Mammary epithelial cell (primary cell): ENCODE measurements at places on chromosomes 1 and 21.

DNA sequence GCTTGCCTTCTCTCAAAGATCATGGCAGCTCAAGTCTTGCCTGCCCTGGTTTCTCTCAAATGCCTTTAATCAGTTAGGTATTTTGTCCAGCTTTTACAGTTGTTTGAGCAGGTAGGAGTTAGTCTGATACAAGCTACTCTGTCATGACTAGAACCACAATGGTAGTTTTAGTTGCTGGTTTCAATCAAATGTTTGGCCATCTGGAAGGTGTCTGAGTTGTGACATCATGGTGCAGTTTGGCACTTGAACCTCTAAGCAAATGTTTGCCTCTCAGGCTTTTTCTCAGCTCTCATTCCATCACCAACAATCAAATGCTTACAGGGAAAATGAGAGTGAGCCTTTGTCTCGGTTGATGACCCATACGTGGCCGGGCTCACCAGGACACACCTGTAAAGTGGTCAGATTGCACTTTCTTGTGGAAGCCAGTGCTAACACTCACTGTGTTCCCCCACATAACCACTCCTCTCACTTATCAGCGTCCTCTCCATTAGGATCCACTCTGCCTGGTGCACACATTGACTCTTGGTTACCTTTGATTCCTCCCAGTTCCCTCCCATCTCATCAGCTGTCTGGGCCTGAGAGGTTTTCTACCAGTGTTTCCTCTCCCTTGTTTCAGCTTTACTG is 67.5 kb downstream of the CCDC185 start:
- no peak for DNase-seq

DNA sequence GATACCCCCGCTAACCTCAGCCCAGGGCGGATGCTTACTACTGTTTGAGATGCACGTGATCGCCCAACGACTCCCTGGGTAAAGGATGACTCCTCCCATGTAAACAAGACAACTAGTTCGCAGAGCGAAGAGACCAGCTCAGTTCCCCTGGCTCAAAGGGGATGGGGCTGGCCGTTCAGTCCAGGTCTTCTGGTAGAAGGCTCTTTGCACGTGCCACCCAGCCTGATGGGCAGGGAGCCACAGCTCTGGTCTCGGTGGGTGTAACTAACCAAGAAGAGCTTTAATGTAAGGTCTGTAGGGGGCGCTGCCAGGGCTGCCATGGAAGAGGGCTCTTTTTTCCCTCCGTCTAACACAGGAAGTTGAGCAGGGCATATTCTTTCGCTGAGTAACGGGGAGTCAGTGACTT is 49.4 kb upstream of the PARP1 start:
- DNase-seq, result no peak

DNA sequence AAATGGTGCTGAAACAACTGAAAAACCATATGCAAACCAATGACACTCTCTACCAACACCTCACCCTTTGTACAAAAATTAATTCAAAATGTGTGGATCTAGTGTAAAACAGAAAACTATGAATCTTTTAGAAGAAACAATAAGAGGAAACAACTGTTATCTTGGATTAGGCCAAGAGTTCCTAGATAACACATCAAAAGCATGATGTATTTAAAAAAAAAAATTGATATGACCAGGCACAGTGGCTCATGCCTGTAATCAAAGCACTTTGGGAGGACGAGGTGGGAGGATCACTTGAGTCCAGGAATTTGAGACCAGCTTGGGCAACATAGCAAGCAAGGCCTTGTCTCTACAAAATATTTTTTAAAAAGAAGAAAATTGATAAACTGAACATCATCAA is 79.0 kb downstream of the EIF4G3 start:
- DNase-seq, result no peak

GRCh38 chr1:54069791-54070170 is 16.4 kb downstream of the TCEANC2 start:
- no peak for DNase-seq

- DNase-seq, result no peak
Measured at GRCh38 chr1:156225677-156226014, 12.8 kb downstream of the PMF1 start.

DNA sequence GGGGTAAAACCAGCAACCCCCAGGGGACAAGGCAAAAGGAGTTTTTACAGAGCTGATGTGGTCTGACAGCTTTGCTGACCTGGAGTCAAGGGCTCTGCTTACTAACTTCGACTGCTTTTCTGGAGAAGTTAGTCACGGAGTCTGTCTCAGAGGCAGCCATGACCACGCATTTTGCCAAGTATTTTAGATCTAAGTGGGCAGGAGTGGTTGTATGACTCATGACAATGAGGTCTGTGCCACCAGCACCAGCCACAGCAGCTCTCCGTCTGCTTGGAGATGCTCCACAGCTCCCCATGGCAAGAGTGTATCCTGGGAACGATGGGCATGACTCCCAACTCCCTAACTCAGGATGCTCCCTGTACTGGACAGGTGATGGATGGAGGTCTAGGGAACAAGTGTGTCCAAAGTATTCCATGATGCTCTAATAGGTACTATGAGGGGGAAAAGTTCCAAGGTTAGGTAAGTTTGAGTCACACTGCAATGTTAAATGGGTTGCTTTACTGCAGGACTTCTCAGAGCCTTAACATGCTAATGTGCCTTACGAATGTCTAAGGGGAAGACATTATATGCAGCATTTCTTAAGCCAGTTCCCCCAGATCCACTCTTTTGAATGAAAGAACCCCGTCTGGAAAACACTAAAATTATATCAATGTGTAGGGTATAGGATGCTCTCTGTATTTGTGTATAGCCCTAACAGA is 359.0 kb downstream of the HHAT start:
- DNase-seq, result no peak

DNA sequence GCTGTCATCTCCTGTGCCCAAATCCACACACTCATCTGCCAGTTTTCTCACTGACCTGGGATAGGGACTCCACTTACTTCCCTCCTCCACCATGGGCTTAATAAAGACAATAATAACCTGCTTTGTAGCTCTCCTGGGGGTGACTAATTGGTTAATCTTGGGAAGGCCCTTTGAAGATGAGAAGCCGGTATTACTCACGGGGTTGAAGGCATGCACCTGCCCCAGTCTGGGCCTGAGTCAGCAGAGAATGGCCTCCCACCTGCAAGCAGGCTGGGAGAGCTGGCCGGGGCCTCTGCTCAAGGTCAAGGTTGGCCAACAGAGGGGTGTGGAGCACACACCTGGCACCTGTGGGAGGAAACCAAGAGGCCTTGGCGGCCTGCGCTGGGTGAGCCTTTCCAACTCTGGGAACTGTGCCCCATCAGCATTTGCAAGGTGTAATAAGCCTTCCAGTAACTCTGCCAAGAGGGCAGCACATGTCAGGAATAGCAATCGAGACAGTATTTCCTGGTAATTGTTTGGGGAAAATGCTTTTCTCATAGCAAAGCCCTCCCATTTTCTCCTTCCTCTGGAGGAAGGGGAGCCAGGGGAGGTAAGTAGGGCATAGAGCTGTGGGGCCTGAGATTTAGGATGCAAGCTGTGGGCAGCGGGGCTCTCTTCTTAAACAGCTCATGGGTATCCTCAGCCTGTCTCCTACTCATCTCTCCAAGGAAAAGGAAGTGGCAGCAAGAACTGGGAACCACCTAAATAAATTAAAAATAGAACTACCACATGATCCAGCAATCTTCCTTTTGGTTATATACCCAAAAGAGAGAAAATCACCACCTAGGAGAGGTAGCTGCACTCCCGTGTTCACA is 49.0 kb downstream of the TOMM20 start:
- DNase-seq, result peak; percentile 99

DNA sequence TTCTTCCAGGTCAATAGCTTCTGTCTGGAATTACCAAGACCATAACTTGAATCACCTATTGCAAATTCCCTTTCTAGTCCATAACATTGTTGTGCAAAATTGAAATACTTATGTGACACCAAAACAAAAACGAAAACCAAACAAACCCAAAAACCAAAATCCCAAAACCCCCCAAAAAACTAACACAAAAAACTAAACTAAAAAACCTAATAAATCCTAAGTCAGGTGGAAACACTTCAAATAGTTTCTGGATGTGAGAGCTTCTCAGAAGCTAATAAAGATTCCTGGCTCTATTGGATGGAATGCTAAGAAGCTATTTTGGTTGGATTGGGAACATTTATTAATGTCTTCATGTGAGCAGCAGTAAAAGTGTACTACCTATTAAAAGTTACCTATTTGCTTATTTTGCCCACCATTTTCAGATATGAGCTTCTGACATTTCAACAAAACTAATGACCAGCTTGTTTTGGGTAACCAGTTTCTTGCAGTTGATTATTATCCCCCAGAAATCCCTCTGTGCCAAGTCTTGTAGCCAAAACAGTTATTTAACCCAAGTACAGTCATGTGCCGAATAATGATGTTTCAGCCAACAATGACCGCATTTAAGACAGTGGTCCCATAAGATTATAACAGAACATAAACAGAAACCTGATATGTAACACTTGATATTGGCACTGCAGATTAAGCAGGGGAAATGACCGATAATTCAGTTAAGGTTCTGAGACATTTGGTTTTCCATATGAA is 76.4 kb downstream of the LTN1 start:
- DNase-seq, result no peak

GRCh38 chr1:114322734-114323133 is 169.1 kb upstream of the SYT6 start:
- no peak for DNase-seq

DNA sequence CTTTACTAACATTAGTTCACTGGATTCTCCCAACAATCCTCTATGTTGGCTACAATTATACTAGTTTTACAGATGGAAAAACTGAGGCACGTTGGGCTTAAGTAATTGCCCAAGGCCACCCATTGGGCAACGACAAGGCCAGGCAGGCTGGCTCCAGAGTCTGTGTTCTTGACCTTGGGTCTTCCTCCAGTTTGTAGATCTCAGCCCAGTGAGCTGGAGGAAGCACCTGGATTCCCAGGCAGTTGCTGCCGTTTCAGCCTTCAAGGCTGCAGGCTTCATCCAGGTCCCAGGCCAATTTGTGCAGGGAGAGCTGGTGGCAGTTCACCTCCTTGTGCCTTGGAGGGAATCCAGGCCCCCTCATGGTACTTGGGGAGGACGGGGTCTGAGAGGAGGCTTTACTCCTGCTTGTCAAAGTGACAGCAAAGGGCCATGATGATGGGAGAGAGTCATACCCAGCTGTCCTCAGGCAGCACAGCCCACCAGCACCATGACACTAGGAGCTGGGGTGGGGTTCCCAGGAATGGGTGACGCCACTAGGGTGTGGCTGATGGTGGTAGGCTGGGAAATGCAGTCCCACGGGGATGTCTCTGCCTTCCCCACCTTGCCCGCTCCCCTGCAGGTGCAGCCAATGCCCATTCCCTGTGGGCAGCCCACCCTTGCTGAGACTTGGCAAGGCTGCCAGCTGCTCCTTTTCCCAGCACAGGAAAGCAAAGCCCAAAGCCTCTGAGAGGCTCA is 27.1 kb downstream of the PKP1 start:
- DNase-seq, result no peak

DNA sequence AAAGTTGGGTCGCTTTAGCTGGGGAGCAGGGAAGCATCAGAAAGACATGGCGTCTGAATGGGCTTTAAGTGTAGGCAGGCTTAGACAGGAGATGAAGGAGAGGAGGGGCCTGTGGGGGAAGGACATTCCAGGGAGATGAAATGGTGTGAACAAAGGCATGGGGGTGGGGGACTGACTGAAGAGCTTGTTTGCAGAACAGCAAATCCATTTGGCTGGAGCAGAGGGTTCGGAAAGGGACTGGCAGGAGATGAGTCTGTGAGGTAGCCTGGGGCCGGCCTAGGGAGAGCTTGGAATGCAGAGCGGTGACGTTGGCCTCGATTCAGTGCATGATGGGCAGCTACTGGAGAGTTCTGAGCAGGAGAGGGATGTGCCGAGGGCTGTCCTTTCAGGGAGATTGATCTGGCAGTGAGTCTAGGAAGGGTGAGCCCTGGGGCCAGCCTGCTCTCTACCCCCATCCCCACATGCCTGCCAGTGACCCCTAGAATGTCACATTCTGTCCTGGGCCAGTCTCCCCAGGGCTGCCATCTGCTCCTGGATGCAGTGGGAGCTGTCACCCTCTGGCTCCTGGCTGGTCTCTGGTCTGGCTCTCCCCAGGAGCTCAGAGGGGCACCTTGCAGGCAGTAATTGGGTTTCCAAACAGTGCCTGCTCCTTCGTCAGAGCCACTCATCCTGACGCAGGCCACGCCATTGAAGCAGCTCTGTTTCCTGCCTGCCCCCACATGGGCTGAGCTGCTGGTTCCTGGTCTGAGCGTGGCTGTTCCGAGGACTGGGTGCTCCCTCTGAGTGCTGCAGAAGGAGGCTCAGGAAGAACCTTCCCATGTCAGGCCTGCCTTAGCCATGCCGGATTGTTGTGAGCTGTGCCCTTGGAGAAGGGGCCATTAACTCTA is 22.3 kb upstream of the TMEM222 start:
- DNase-seq, result peak; percentile 97

- peak; percentile 24 for DNase-seq
Measured at GRCh38 chr1:82321794-82322193, 521.1 kb downstream of the ADGRL2 start.

DNA sequence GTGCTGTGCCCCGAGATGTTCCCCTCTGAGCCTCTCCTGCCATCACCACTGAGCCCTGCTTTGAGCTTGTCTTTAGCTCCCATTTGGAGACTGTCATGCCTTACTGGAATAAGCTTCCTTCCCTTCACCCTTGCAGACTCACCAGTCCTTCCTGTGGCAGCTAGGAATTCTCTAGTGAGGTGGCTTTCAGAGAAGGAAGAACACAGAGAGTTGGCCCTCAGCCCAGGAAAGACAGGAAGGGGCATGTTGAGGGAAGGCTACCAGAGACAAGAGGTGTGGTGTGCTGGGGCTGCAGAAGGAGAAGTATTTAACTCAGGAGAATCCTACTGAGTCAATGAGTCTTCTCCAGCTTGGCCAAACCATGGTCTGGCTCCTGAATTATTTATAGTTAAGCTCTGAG is 76.3 kb downstream of the UCK2 start:
- peak; percentile 98 for DNase-seq

- DNase-seq, result no peak
Measured at GRCh38 chr1:163826500-163826899, 504.7 kb downstream of the NUF2 start.

DNA sequence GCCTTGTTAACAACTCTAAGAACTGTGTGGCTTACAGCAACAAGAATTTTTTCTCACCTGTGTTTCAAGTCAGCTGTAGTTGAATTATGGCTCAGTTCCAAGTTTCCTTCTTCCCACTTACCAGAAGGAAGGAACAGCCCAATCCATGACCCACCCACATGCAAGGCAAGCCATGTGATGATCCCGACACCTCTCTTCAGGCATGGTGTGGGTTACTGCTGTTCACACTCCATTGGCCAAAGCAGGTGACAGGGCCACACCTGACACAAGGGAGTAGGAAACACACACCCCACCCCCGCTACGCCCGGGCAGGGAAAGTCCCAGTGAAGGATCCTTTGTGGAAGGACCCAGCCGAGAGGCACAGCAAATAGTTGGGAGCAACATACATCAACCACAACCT is 36.3 kb downstream of the KCNJ15 start:
- DNase-seq, result no peak

GRCh38 chr1:19645411-19646251 is 1.5 kb downstream of the NBL1 start:
- no peak for DNase-seq

- DNase-seq, result peak; percentile 68
Measured at GRCh38 chr1:68231627-68232288, 565 bp downstream of the WLS start.

DNA sequence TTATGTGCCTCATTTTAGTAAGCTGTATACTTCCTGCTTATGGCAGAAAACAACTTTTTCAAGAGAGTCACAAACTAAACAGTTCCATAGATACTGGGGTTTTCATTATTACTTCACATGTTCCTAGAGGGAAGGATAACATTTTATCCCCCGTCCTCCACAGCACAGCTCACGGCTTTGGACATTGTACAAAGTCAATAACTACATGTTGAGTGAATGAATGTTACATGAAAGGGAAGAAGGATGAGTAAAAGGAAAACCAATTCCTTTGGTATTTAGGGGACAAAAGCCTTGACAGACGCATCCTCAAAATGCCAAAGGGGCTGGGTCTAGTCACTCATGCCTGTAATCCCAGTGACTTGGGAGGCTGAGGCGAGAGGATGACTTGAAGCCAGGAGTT is 14.8 kb downstream of the PI4KB start:
- DNase-seq, result no peak
